ENCODE measurements at places on chromosomes 7 and 10.

DNA sequence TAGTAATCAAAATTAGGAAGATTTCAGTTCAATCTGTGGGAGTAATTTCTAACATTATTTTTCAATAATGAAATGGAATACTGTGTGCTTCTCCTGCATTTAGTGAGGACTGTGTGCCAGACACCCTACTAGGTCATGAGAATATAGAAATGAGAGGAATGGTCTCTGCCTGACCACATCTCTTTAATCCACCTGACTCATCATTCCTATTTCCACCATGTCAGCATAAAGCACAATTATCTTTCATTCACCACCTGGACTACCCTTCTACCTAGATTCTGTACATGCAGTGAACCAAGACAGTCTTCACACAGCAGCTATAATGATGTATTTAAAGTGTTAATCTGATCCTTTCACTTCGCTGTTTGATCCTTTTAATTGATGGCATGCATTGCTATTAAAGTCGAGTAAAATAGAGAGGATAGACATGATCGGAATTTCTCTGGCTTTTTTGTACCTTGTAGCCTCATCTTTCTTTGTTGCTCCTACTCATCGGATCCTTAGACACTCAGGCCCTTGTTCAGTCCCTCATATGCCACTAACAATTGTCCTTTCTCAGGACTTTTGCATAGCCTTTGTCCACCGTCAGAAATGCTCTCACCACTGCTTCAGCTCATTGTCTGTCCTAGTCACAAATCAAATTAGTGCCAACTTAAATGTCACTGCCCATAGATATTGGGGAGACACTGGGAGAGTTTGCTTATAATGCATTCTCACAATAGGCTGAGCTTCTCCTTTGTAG lies 1037.1 kb downstream of the REEP3 start:
- DNase-seq: no peak

DNA sequence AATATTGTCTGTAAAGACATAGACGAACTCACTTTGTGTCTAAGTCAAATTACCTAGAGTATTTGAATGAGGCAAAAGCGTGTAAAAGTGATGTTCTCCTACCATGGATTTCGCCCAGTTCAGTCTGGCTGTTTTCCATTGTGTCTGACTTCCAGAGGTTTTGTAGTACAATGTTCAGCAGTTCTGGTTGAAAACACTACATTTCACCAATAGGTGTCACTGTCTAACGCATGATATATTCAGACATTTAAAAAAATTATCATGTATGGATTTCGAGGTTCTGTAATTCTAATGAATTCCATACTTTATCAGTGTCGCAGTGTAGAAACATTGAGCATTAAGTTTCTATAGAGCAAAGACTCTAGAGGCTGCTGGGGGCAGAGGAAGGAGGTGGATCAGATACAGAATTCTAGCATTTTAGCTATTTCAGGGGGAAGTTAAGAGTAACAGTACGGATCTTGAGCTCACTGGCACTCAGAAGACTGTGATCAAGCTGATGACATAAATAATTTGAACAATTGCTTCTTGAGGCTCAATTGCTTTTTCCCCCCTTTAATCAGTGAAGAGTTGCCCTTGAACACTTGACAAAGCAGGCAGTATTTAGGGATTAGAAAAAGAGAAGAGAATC lies 196.9 kb upstream of the RHOBTB1 start:
- peak; percentile 67 for DNase-seq

GRCh38 chr10:12388671-12389070 lies 39.3 kb downstream of the CAMK1D start:
- no peak for DNase-seq

DNA sequence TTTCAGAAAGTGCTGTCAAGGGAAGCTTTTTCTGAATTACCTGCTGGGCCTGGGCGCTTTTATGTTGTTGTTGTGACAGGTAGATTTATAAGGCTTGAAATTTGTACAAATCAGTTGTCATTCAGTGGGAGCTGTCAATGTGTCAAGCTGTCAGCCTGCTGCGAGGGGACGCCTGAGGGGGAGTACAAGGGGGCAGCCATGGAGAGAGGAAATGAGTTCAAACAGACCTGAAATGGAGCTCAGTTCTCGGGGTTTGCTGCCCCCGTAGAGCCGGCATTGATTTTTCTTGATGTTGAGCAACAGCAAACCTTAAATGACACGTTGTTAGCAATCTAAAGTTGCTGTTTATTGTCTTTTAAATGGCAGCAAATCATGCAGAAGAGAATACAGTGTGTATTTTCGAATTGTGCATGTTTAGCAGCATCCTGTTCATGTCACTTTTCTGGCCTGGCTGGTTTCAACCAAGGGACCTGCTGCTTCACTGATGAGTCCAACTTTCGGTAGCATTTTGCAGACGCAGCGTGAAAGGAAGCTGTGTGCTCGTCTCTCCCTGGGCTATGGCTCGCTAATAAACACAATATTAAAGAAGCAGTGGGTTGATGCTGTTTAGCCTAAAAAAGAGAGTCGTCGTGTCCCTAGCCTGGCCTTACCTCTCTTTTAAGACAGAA lies 166.5 kb downstream of the LRMDA start:
- DNase-seq: no peak

DNA sequence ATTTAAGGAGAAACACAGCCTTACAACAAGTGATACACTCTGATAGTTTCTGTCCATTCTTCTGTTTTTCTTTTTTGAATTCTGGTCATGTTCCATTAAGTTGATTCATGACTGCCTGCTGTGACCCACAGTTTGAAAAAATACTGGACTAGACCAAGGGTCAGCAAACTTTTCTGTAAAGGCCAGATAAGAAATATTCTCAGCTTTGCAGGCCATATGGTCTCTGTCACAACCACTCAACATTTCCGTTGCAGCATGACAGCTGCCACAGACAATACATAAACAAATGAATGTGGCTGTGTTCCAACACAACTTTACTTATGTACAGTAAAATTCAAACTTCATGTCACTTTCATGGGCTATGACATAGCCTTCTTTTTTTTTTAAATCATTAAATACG lies 156.7 kb downstream of the PLXNA4 start:
- no peak for DNase-seq

GRCh38 chr7:47539398-47540052 lies 42.4 kb downstream of the TNS3 start:
- DNase-seq: no peak

- no peak for DNase-seq
Measured at GRCh38 chr10:103692436-103692951, 162.9 kb downstream of the SH3PXD2A start.

DNA sequence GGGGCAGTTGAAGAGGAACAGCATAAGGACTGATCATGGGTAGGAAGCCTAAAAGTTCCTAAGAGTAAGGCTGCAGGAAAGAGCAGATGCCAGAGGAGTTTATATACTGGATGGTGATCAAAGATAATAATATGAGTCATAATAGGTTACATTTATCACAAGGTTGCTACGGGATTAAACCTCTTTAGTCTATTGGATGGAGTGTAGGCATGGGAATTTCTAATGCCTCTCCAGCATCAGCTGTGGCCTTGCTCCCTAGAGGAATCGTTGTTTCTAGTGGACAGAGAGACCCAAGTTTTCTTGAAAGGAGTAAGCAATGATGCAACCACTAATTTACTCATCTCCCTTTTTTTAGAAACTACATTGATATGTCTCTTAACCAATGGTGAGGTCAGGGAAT lies 213.4 kb downstream of the GPR37 start:
- no peak for DNase-seq

DNA sequence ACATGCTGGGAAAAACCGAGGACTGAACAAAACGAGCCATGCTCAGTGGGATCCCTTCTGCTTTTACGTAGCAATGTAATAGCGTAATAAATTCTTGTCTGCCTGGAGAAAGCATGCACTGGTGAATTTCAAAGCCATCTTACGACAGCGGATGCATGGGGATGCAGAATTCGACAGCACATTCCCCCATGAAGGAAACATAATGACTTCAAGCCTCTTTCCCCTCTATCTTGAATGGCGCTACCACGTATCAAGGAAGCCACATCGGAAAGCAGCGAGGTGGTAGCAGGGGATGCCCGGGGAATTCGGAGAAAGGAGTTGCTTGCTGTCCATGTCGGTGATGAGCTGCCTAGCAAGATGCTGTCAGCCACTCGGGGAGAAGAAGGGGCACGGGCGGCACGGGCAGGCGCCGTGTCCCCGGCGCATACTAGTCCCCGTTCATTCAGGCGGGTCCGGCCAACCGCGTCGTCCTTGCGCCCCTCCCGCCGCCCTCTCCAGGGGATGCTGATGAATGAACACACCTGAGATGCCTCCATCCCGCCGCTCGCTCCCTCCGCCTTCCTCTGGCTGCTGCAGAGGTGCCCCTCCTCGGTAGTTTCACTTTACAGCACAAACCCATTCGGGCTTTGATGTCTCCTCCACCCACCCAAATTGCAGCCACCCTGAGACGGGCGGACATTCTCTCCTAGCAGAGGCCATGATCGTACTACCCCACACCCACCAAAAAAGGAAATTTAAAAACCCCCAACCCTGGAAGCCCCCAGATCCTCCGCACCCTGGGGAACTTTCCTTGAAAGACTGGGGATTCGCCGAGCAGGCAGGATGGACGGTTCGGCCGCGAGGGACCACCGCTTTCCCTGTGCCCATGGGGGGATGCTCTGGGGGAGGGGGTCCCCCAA lies 644 bp downstream of the SORBS1 start:
- DNase-seq: peak; percentile 80

- DNase-seq: no peak
Measured at GRCh38 chr10:94496010-94496409, 49.6 kb upstream of the HELLS start.

- peak; percentile 82 for DNase-seq
Measured at GRCh38 chr10:35640951-35641675, 983 bp downstream of the FZD8 start.

DNA sequence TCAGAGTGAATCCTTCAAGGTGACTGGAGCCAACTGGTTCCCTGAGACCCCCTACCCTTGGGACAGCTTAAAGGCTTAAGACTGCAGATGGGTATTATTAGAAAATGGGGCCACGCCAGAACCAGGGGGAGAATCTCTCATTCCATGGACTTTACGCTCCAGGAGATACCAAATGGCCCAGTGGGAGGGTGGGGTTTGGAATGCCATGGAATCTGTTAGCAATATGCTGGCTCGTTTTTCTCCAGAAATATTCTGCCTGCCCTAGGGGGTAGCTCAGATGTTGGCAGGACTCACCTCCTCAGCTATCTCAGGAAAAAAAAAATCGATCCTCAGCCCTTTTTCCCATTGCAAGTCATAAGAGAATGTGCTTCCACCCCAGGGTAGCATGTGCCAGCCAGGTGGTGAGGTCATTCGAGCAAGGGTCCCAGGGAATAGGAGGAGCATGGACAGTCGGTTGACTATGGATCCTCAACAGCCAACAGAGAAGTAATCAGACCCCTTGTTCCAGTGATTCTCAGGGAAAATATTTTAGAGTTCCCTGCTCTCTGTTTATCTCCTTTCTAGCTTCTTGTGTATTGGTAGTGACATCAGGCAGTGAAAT lies 22.9 kb downstream of the SVIL start:
- DNase-seq: peak; percentile 14

DNA sequence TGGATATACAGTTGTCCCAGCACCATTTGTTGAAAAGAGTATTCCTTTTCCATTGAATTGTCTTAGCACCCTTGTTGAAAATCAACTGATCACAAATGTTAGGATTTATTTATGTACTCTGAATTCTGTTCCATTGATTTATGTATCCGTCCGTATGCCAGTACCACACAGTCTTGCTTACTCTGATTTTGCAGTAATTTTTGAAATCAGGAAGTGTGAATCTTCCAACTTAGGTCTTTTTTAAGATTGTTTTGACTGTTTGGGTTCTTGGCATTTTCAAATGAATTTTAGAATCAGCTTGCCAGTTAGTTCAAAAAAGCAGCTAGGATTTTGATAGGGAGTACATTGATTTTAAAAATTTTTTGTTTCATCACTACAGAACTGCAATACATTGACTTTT lies 23.7 kb downstream of the CDK13 start:
- no peak for DNase-seq

GRCh38 chr7:101162551-101163278 lies 2.7 kb downstream of the VGF start:
- DNase-seq: no peak

GRCh38 chr10:75428434-75429158 lies 2.8 kb upstream of the LRMDA start:
- DNase-seq: no peak

DNA sequence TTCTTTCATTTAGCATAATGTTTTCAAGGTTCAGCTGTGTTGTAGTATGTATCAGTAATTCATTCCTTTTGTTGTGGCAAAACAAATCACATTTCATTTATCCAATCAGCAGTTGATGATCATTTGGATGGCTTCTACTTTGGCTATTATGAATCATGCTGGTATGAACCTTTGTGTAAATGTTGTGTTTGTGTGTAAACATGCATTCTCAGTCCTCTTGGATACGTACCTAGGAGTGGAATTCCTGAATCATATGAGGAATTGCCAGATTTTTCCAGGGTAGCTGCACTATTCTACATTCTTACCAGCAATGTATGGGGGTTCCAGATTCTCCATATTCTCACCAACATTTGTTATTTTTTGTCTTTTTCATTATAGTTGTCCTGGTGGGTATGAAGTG lies 578.5 kb upstream of the MKI67 start:
- no peak for DNase-seq

- DNase-seq: peak; percentile 90
Measured at GRCh38 chr10:125149036-125149679, 11.2 kb downstream of the CTBP2 start.

DNA sequence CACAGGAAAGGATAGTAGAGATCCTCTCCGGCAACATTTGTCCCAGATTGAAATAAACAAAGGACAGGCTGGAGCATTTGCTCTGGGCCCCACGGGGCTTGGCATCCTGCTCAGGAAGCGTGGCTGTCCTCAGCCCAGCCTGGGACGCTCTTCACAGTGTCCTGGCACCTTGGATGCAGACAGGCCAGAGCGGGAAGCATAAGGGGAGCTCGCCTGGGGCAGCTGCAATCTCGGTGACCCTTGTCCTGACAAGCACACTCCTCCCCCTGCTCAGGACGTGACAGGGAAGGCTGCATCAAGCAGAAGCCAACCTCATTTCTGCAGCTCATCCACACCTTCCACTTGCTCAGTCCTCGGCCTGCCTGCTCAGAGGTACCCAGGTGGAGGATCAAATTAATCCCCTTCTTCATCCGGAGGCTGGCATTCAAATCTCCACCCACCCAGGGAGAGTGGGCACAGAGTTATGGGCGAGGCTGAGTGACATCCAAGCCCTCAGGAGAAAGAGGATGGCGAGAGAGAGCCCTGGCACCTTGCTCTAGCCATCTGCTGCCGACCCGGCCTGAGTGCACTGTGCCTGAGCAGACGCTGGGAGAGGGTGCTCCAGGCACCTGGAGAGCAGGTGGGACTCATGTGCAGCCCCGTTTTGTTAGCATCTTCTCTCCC lies 47.6 kb downstream of the ABRAXAS2 start:
- DNase-seq: no peak

DNA sequence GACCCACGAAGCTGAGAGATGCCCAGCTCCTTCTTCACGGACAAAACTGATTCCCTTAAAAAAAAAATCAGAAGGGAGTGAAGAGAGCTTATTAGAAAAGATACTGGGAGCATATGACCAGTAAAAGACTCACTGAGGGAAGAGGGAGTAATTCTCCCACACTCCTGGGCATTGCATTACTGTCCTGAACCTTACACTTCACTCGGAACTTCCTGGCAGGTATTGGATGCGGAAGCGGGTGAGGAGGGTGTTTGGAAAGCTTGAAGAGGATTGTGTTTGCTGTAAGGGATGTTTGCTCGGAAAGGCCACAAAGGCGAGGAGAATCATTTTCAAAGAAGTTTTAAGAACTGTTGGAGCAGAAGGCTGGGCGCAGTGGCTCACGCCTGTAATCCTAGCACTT lies 375 bp downstream of the HKDC1 start:
- no peak for DNase-seq

All from sigmoid colon (tissue), 7 donors.